ENCODE measurements at places on chromosomes 16 and 17. TPM values are rescaled to one million over a fixed set of nuclear protein-coding genes. Genes with fewer than 3 reads are reported as not detected.

NATD1 gene
- total RNA-seq = 1.7 TPM

SCNN1G gene
- not detected for total RNA-seq

CSH2 gene
- not detected for total RNA-seq

SMIM36 gene
- not detected for total RNA-seq

NHERF2 gene
- 20.6 TPM for total RNA-seq

KRTAP9-8 gene
- total RNA-seq = not detected

YWHAE gene
- total RNA-seq = 1,144 TPM

RAP1GAP2 gene
- total RNA-seq = 0.28 TPM

GLP2R gene
- not detected for total RNA-seq

CCL22 gene
- not detected for total RNA-seq

TBC1D26 gene
- total RNA-seq = not detected

NAGS gene
- 0.96 TPM for total RNA-seq

KRT25 gene
- total RNA-seq = not detected

MYH11 gene
- total RNA-seq = under 0.01 TPM

TPPP3 gene
- total RNA-seq = 0.28 TPM

ZG16B gene
- total RNA-seq = 2.5 TPM

TBC1D3K gene
- total RNA-seq = not detected

IL34 gene
- total RNA-seq = 13.2 TPM

Measured in regular cardiac myocyte (primary cell).